ENCODE measurements at places on chromosomes 1 and 21.

- DNase-seq = no peak
Observed at GRCh38 chr1:161217831-161218230, 2.7 kb downstream of the FCER1G start.

GRCh38 chr1:153633754-153634665 is at the start of gene CHTOP:
Gene CHTOP (plus strand): TSS chr1:153634066. CDS start chr1:153636589, 2,523 bp downstream.
- DNase-seq = peak; percentile 98

- DNase-seq = no peak
Observed at GRCh38 chr1:174364996-174365736, 82.6 kb upstream of the GPR52 start.

DNA sequence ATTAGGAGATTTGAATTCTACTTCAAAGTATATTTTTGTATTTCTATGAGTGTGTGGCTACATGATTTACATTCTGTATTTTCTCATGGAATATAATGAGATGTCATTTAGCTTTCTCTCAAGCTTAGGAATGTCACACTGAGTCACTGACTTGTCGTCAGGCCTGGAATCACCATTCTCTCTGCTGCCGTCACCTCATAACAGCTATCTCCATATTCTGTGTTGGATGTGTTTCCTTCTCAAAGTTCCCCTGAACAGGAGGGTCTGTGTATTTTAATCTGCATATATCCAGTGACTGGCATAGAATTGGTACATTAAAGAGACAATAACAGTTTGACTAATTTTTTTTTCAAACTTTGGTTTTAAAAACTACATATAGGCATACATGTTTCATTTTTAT is 35.9 kb downstream of the LYPLAL1 start:
- no peak for DNase-seq

- DNase-seq = no peak
Observed at GRCh38 chr1:230516889-230517288, 90.8 kb upstream of the PGBD5 start.

DNA sequence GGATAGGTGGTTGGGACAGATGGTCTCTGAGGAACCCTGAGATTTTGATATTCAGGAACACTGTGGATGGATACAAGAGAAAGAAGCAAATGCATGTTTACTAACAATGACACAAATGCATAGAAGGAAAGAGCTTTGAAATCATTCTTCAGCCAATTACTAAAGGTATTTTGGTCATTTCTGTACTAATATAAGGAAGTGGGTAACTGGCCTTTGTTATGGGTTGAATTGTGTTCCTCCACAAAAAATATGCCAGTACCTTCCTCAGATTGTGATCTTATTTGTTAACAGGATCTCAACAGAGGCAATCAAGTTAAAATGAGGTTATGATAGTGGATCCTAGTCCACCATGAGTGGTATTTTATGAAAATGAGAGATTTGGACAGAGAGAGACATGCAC is 68.7 kb upstream of the KCNA3 start:
- no peak for DNase-seq

GRCh38 chr1:7477593-7477992 is 293.5 kb upstream of the VAMP3 start:
- no peak for DNase-seq

GRCh38 chr21:21205604-21206003 is 207.4 kb downstream of the NCAM2 start:
- no peak for DNase-seq

- DNase-seq = peak; percentile 71
Observed at GRCh38 chr1:36089393-36090121, 865 bp downstream of the ADPRS start.

- DNase-seq = peak; percentile 68
Observed at GRCh38 chr1:51519048-51519864, at the start of gene EPS15. Gene EPS15 (minus strand): TSS chr1:51519266. CDS start chr1:51519231, 35 bp downstream.

- DNase-seq = no peak
Observed at GRCh38 chr21:43343992-43344886, 82.7 kb downstream of the SIK1 start.

- no peak for DNase-seq
Observed at GRCh38 chr1:38198099-38198498, 151.5 kb upstream of the POU3F1 start.

DNA sequence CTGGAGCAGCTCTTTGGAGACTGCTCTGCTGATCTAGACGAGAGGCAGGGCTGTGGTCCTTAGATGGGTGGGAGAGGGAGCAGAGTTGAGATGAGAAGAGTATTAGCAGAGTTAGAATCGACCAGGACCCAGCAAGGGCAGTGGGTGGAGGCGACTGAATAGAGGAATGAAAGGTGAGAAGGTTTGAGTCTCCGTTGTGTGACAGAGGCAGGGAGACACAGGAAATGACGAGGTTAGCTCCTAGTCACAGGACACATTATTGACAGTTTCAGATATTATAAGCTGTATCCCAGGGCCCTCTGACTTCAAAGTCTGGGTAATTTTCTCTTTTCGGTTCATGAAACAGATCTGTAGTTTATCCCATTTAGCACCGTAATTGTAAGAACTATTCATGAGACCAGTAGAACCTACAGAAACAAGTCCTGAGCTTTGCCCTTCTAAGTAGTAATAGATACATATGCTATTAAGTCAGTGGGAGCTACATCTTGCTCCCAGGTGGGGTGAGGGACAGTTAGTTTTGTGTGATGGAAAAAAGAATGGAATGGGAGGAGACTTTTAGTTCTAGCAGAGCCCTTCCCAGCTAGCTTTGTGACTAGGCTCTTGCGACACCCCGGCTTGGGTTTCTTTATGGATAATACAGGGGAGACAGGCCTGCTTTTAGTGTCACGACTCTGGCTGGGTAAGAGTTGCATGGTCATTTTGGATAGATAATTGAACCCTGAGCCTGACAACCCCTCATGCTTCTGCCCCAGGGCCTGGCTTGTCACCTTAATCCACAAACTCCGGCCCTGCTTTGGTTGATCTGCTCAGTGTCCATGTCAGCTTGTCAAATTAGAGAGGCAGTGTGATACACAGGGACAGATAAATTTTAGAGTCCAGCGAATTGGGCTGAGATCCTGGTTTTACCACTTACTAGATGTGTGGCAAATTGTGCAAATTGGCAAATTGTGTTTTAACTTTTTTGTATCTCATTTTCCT is 70.2 kb downstream of the UCK2 start:
- DNase-seq = peak; percentile 29

GRCh38 chr1:75293270-75293669 is 159.1 kb downstream of the LHX8 start:
- DNase-seq = no peak
